ENCODE measurements at places on chromosomes 12 and 14.

GRCh38 chr12:1517007-1517406 is 77.4 kb downstream of the FBXL14 start:
- DNase-seq, result peak; percentile 85

DNA sequence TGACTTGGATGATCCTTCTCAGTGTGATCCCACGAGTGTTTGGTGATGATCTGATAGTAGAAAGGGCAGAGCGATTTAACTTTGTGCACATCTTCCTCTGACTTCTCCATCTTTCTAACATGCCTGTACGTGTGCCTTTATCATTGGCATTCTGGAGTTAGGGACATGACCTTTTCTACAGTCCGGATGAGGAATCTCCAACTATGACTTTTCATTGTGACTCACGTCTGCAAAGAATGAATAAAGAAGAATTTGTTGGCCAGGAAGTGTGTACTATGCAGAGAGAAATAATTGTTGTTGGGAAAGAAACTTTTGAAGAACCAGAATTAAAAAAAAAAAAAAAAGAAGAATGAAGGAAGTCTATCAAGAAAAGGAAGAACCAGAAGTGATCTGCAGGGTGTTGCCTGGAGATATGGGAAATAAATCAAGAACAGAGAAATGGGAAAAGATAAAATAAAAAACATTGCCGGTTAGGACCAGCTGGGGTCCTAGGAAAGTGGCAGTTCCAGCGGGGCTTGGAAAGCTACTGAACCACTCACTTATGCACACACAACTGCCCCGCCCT is 25.3 kb downstream of the PPFIBP1 start:
- DNase-seq, result peak; percentile 87

DNA sequence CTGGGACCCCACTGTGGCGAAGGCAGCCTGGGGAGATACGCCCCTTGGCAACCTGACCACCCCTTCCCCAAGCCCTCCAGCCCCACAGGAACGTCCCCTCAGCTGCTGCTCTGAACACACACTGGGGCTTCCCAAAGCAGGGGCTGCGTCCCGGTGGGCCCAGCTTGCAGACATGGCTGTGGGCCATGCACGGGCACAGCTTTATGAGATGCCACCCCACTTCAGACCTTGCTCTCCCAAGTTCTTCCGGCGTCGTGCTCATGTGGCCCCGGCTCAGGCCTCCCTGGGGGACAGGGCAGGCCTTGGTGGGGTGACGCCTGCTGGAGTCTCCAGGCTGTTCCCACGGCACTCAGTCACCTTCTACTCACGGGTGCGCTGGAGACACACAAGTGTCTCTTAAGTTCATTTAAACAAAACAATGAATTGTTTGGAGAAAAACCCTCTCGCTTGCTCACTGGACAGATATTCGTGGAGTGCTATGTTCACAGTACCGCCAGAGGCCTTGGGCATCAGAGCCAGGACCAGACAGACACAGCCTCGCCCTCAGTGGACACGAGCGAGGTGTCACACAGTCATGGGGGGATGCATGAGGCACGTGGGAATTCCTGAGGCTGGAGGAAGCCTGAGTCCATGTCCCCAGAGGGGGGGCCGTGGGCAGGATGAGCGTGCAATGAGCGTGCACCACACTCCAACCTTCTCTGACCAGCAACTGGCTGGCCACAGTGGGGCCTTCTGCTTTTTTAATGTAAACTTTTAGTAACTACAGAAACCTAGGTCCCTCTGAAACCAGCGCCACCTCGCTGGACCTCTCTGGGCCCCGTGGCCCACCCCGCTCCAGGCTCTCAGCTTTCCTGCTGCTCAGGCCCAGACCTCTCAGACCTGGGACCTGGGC is 4.3 kb downstream of the GALNT9 start:
- no peak for DNase-seq

DNA sequence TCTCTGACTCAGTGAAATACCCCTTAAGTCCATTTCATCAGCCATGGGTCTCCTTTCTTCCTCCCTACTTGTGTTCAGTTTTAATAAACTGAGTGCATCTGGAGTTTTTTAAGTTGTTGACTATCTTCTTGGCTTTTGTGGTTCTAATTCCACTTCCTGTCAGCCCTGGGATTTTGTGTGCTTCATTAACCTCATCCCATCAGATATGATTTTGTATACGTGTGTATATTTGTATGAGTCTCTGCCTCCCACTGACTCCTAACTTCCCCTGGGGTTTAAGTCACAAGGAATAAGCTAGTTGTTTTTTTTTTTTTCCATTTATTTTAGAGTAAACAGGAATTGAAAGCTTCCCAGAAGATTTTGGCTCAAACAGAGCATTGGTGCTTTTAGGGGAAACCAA is 62.7 kb downstream of the TTLL5 start:
- no peak for DNase-seq

- peak; percentile 25 for DNase-seq
Measured at GRCh38 chr12:120903412-120904196, 554 bp downstream of the SPPL3 start.

GRCh38 chr12:131990066-131990979 is 40.6 kb downstream of the EP400 start:
- DNase-seq, result no peak

DNA sequence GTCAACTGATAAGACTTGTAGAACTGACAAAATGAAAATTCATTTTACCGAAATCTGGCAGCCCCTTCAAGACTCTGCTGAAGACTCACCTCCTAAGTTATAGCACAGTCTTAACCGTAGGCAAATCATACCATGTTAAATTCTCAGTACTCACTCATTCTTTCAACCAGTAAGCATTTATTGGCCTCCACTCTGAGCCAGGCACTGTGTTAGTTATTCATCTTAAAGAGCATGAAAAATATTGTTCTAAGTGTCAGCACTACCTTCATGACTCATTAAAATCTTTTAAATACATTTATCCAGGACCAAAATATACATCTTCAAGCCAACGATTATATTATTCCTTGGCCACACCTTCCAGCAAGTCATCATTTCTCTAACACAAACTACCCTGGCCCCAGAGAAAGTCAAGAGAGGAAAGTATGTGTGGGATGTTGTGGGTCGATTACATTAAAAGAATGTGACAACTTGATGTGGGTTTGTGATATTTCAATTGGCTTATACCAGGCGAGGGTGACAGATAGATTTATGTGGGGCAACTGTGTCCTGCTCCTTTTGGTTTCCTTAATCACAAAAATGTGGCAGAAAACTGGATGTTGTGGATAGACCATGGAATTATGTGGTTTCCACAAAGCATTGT is 55.0 kb downstream of the TMEM30B start:
- DNase-seq, result no peak

GRCh38 chr12:14999695-15000365 is 27.0 kb downstream of the PDE6H start:
- DNase-seq, result peak; percentile 48

DNA sequence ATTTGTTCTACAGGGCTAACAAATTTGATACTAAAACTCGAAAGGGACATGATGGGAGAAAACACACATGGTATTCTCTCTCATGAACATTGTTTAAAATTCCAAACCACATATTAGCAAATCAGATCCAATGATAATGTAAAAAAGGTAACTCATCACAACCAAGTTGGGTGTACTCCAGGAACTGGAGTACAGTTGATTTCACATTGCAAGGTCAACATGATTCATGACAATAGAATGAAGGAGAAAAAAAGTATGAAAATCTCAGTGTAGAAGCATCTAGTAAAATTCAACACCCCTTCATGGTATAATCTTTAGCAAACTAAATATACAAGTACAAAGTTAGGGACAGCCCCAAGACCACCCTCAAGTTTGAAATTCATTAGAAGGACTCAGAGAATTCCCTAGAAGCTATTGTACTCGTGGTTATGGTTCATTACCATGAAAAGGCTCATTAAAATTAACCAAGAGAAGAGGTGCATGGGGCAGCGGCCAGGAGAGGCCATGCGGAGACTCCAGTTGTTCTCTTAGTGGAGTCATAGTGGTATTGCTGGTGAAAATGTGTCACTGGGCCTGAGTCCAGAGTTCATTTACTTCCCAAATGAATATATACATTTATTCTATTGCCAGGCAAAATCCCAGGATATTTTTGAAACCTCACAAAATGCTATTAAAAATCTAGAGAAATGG is 3.1 kb upstream of the CDCA4 start:
- DNase-seq, result peak; percentile 76

DNA sequence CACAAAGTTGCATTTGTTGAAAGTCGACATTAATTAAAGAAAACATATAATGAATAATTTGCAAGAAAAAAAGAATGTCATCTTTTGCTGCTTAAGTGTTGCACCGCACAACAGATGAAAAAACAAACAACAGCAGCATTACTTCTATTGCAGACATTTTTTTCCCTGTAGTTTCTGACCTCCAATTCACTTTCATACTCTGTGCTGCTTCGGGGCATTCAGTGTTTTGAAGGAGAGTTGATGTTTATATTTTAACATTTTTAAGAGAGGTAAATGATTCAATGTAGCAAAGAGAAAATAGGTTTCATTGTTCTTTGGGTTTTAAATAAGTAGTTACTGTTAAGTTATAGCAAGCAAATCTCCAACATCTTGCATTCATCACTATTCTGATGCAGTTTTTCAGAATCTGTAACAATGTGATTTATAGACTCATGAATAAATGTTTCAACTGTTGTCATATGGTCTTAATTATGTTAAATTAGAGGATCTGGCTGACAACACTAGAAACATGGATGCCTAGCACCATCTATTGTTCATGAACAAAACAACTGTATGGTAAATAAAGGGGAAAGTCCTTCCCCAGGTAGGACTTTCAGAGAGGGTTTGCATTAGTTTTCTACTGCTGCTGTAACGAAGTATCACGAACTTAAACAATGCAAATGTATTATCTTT is 168.1 kb downstream of the BCAT1 start:
- DNase-seq, result peak; percentile 50

- no peak for DNase-seq
Measured at GRCh38 chr14:69657950-69658355, 46.6 kb downstream of the SUSD6 start.

GRCh38 chr14:90582166-90582565 is 185.3 kb downstream of the CALM1 start:
- DNase-seq, result no peak

- peak; percentile 28 for DNase-seq
Measured at GRCh38 chr12:52267699-52268098, 6.7 kb upstream of the KRT86 start.

DNA sequence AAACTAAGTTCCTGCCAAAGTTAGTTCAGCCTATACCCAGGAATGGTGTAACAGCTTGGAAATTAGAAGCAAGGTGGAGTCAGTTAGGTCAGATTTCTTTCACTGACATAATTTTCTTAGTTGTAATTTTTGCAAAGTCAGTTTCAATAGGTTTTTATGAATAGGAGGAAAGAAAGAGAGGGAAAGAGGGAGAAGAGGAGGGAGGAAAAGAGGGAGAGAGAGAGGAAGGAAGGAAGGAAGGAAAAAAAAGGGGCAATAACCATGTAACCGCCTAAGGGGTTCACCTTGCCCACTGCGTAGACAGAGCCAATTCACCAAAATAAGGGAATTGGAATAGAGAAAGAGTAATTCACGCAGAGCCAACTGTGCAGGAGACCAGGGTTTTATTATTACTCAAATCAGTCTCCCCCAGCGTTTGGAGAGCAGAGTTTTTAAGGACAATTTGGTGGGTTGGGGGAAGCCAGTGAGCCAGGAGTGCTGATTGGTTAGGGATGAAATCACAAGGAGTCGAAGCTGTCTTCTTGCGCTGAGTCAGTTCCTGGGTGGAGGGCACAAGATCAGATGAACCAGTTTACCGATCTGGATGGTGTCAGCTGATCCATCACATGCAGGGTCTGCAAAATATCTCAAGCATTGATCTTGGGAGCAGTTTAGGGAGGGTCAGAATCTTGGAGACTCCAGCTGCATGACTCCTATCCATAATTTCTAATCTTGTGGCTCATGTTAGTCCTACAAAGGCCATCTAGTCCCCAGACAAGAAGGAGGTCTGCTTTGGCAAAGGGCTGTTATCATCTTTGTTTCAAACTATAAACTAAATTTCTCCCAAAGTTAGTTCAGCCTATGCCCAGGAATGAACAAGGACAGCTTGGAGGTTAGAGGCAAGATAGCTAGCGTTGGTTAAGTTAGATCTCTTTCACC is 126.0 kb upstream of the AMIGO2 start:
- no peak for DNase-seq

DNA sequence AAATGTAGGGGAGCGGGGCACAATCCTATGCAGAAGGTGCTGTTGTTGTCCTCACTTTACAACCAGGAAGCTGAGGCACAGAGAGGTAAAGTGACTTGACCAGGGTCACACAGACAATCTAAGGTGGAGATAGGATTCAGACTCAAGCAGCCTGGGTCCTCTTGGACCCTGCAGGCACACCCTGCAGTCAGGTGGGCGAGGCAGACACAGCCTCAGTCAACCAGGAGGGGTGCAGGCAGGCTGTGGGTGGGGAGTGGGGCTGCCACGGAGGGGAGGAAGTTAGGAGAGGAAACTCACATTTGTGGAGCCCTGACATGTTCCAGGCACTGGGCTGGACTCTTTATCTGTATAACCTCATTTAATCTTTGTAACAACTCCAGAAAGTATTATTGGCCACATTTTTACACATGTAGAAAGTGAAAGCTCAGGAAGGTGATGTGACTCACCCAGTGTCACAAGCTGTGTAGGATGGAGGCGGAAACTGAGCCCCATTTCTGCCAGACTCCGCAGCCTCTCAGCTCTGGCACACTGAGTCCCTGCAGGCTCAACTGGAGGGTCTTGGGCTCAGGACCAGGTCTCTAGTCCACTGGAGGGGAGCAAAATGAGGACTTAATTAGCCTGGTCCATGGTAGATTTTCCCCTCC is 24.9 kb upstream of the CHGA start:
- DNase-seq, result no peak

GRCh38 chr12:107583551-107583950 is 102.0 kb upstream of the PWP1 start:
- DNase-seq, result no peak

DNA sequence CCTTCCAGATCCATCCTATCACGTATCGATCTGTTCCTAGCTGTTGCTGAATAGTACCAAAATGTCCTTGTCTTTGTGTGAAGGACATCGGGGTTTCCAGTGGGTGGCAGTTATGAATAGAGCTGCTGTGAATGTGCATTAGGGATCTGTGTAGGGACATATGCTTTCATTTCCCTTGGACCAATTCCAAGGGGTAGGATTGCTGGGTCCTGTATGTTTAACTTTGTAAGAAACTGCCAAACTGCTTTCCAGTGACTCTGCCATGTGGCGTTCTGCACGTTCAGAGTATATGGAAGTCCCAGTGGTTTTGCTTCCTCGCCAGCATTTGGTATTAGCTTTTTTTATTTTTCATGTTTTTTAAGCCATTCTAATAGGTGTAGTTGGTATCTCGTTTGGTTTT is 28.6 kb downstream of the PACS2 start:
- no peak for DNase-seq

DNA sequence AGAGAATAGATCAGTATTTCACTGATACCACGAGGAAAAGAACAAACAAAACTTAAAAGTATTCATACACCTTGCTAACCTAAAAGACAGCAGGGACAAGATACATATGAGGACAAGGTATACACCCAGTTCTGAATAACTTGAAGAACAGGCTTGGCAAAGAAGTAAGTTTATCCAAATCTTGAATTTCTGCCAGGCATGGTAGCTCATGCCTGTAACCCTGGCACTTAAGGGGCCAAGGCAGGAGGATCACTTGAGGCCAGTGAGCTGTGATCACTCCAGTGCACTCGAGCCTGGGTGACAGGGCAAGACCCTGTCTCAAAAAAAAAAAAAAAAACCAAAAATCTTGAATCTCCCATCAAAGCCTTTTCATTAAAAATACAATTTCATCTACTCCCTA is 25.0 kb downstream of the EIF2S1 start:
- no peak for DNase-seq

All from RPMI7951 (cell line).